ENCODE measurements at places on chromosomes 5 and 9. TPM values are rescaled to one million over a fixed set of nuclear protein-coding genes. Genes with fewer than 3 reads are reported as not detected.
A peak's percentile ranks its signal among the peaks of the same experiment; 100 is the strongest.

GRCh38 chr9:12712532-12712931, 19.3 kb downstream of the TYRP1 start:
- DNase-seq = no peak

DNA sequence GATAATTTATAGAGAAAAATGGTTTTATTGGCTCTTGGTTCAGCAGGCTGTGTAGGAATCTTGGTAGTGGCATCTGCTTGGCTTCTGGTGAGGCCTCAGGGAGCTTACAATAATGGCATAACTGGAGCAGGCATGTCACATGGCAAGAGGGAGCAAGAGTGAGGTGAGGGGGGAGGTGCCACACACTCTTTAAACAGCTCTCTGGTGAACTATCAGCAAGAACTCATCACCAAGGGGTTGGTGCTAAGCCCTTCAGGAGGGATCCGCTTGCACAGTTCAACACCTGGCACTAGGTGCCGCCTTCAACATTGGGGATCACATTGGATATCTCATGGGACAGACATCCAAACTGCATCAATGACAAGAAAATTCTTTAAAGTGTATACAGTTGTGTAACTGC, 10.5 kb downstream of the GPBP1 start:
- no peak for DNase-seq

- peak; percentile 70 for DNase-seq
Measured at GRCh38 chr9:4936823-4937222, 48.2 kb upstream of the JAK2 start.

DNA sequence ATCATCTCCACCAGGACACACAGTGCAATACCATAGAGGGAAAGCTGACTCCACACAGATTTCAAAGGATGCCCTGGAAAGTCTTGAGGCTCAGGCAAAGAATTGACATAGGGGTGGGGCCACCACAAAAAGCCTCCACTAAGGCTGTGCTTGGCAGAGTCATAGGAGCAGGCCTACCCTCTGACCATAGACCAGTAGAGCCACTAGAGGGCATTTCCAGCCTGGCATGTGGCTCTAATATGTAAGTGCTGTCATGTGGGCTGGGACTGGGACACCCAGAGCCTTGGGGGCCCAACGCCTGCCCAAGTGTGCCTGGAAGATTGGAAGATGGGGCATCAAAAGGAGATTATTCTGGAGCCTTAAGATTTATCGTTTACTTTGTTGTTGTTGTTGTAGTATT, 726.0 kb downstream of the DNAH5 start:
- no peak for DNase-seq

DNA sequence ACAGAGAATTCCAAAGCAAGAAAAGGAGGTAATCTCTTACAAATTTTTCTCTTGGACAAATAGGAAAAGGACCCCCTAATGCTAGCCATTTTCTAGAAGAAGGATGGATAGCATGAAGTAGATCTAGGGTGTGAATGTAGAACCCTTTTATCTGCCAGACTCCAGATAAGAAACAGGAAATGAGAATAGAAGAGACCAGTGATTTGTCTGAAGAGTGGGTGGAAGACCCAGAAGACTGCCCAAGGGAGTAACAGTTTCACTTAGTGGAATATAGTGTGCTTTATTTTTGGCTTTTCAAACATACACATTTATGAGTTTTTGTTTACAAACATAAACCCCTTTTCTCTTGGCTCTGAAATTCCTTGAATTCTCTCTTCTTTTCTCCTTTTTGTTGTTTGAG, 25.0 kb downstream of the ECM2 start:
- DNase-seq = no peak

DNA sequence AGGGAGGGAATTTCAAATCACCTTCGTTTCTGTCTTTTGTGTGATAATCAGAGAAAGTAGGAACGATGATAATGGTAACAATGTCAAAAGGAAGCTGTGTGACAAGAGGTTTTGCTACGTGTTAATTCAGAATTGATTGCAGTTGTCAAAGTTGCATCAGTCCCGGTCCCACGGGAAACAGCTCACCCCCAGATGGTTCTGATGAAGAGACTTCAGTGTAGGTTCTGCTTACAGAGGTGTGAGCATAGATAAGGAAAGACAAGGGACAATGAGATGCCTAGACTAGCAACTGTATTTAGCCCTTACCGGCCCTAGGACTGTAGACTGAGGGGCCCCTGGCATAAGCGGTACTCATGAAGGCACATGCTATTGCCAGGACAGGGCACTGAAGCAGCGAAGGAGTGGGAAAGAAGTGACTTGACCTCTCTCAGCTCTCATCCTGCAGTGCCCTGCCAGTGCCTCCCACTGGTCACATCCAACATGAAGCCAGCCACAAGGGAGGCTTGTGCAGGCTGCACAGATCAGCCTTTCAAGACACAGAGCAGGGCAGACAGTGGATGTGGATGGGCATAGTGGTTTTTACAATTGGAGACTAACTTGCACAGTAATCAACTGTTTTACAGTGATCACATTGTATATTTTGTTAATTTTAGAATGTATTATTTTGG, 21.1 kb downstream of the PDE8B start:
- DNase-seq = no peak

- DNase-seq = no peak
Measured at GRCh38 chr9:92762196-92762595, 2.4 kb downstream of the BICD2 start.

DNA sequence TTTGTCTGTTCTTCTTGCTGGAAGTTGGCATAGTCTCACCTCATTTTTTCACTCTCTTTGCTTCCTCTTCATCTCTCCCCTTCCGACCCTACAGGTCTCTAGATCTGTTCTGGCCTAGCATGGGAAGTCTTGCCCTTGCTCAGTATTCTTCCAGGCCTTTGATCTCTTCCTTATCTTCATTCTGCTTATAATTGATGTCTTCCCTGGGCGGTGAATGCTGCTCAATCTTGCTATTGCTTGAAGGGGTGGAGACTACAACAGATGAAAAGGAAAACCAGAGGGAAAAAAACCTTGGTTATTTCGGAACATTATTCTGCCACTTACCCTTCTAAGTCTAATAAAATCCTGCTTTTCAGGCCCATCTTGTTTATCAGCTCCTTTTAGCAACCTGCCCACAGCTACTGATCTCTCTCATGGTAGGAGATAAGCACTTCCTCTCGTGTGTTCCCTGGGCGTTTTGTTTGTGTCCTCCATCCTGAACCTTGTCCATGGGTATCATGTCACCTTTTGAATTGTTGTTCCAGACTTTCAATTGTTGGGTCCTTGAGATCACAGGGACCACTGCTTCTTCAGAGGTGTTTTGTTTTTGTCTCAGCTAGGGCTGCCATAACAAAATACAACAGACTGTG, 375.6 kb downstream of the ADGRV1 start:
- no peak for DNase-seq

- DNase-seq = no peak
Measured at GRCh38 chr5:169404223-169404622, 103.3 kb upstream of the SLIT3 start.

GRCh38 chr9:136564379-136564988, 18.6 kb upstream of the NOTCH1 start:
- no peak for DNase-seq

- DNase-seq = no peak
Measured at GRCh38 chr5:150141544-150142184, 14.0 kb downstream of the PDGFRB start.

GRCh38 chr5:633501-633955, 21.4 kb downstream of the CEP72 start:
- no peak for DNase-seq

GRCh38 chr9:92770360-92770995, 5.8 kb upstream of the BICD2 start:
- peak; percentile 67 for DNase-seq

DNA sequence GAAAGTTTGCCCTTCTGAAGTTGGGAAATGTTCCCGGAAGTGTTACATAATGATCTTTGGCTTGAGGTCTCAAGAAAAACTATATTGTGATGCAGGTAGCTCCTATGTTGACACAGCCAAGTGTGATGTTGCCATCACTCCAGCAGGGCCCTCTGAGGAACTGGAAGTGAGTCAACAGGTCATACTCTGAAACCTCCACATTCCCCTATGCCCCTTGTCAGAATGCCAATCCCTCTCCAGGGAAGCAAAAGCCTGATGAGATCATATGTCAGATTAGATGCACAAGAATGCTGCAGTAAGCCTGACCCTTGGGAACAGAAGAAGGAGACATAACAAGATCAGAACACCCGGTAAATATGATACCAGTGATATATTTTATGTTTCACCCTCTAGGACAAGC, 66.8 kb upstream of the ITGA2 start:
- no peak for DNase-seq

DNA sequence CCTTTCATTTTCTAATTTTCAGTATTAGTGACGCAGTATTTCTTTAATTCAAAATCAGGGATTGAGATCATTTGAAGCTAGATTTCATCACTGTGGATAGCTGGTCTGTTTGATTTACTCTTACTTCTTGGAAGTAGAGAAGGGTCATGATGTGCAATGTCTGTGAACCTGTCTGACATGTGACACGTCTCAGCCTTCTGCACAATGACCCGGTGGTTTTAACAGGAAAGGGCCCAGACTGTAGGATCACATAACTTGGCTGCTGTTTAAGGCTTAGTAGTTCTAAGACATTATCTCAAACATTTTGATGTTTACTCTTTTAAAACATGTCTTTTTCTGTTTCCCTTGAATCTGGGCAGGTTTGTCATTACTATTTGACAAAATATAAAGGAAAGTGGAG, 823.3 kb upstream of the NUDT12 start:
- DNase-seq = no peak

- DNase-seq = no peak
Measured at GRCh38 chr5:72608297-72608696, 101.1 kb upstream of the ZNF366 start.

DNA sequence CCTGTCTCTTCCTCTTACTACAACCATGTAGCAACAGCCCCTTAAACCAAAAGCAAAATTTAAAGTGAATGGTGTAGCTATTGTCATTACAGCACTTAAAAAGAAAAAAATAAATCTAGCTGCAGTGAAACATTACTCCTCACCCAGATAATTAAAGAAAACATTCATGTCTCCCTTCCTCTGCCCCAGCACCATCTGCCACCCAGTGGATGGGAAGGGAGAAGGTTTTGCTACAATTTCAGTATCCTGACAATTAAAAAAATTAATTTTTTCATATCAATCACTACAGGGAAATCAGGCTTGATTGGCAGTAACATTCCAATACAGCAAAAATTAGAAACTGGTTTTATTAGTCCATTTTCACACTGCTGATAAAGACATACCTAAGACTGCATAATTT, 147.4 kb upstream of the PUM3 start:
- no peak for DNase-seq

GRCh38 chr5:56873056-56873455, 36.3 kb upstream of the SETD9 start:
- DNase-seq = no peak

DNA sequence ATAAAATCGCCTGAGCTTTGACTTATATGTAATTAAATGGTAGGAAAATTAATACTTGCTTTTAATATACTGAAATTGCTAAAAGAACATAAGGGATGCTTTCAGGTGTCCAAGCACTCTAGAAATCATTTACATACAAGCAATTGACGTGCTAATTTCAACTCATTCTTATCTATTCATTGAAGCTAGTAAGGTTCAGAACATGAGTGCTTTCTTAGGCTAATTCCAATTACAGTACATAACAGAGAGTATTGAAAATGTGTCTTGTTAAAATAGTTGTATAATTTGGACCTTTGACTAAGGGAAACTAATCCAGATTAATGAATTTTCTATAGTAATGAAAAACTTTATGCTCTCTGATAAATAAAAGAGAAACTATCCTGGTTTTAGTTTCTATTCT, 1016.4 kb upstream of the TYRP1 start:
- no peak for DNase-seq

GRCh38 chr9:70945301-70945700, 176.1 kb downstream of the TRPM3 start:
- no peak for DNase-seq

GRCh38 chr5:9833871-9834270, 203.7 kb upstream of the TAS2R1 start:
- no peak for DNase-seq

GRCh38 chr5:45694971-45695803, 993 bp downstream of the HCN1 start:
- no peak for DNase-seq

DNA sequence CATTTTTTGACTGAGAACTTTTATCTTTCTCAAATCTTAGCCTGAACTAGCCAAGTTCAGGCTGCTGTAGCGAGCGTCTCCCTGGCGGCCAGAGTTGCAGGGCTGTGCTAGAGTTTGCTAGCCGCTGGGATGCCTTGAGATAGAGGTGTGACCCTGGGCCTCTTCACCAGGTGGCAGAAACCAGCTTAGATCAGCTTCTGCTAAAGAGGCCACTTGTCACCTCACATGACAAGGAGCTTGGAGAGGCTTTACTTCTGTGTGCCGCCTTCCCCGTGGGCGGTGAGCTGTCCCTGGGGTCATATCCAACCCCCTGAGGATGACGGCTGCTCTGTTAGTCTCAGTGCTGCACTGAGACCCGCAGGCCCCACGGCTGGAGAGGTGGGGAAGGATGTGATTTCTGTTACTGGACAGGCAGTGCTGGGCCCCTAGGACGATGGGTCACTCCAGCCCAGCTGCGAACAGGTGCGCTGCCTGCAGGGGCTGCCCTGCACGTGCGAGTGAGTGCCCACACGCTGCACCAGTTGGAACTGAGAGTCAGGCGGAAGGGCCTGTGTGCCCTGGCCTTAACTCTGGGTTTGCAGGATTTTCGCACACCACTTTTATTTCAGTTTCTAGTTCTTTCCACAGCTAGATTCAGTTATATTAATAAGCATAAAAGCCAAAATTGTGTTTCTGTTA, 63.8 kb downstream of the EHMT1 start:
- DNase-seq = no peak

GRCh38 chr9:26974927-26975326, 18.7 kb downstream of the IFT74 start:
- no peak for DNase-seq

DNA sequence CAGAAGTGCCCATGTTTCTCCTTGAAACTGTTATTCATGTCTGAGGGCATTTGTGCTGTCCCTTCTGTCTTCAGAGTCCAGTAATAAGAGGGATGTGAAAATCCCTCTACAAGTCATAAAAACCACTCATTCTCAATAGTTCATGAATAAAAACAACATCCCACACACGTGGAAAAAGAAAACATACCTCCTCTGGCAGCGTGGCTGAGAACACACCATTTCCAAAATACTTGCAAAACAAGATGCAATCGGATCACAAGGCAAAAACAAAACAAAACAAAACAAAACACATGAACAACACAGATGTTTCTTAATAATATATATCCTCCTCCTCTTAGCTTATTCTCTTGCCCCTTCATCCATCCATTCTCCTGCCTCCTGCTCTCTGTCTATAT, 71.0 kb upstream of the EQTN start:
- no peak for DNase-seq

GRCh38 chr9:116515541-116515940, 171.6 kb upstream of the TRIM32 start:
- no peak for DNase-seq

GRCh38 chr9:21682981-21683380, 119.5 kb upstream of the MTAP start:
- no peak for DNase-seq

The PCDHB15 gene
- not detected for total RNA-seq

The FOXD4L6 gene
- total RNA-seq = not detected

The TMEM161B gene
- 27.2 TPM for total RNA-seq

The UBE2R2 gene
- 41.9 TPM for total RNA-seq

The UAP1L1 gene
- total RNA-seq = 19.1 TPM

The CD274 gene
- total RNA-seq = 57.6 TPM

The UGT3A1 gene
- not detected for total RNA-seq

The TAF1L gene
- not detected for total RNA-seq

The PHAX gene
- 51.7 TPM for total RNA-seq

The LRRC19 gene
- total RNA-seq = not detected

The LCN1 gene
- not detected for total RNA-seq

The BTNL8 gene
- not detected for total RNA-seq

The FOXE1 gene
- not detected for total RNA-seq

The SMIM23 gene
- total RNA-seq = not detected

All from activated CD4-positive, alpha-beta T cell treated with anti-CD3 and anti-CD28 coated beads, Interleukin-2, amount 10 ng/mL, durations not matched to agents 24 days and 14 days (primary cell).